ENCODE measurements at places on chromosomes 13 and 19.

GRCh38 chr19:6687114-6687513 lies 17.2 kb upstream of the TNFSF14 start:
- no peak for DNase-seq

DNA sequence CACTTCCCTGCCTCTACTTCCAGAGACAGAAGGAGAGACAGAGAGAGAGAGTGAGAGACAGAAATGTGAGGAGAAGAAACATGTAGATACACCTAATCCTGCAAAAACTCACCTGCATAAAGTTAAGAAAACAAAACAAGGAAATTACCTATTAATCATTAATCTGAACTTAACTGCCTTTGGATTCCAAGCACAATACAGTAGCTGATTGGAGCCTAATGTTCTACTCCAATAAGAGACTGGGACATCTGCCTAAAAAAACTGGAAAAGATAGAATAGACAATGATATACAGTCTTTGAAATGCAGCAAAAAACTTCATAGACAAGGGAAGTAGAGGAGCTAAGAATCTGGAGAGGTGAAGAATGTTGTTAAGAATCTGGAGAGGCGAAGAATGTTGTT lies 910.2 kb upstream of the SLC10A2 start:
- no peak for DNase-seq

- DNase-seq, result no peak
These were observed 9.8 kb downstream of the PRX start for GRCh38 chr19:40403262-40403984.

- no peak for DNase-seq
These were observed 6.3 kb downstream of the TTYH1 start for GRCh38 chr19:54421521-54421920.

DNA sequence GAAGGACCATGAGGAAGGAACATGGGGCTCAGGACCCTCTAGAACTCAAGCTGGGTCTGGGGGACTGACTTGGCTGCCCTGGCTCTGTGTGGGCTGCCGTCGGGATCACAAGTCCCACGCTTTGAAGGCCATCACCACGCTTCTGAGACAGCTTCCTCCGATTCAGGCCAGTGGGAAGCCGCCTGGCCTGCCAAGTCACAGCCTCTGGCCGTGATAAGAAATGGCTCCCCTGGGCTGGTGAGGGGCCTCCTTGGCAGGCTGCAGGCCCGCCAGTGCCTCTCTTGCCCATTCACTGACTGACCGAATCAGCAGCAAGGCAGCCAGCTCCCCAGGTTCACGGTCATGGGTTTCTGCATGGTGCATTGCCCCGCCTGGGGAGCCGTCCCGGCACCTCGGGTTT lies 48.8 kb downstream of the COMP start:
- DNase-seq, result no peak

DNA sequence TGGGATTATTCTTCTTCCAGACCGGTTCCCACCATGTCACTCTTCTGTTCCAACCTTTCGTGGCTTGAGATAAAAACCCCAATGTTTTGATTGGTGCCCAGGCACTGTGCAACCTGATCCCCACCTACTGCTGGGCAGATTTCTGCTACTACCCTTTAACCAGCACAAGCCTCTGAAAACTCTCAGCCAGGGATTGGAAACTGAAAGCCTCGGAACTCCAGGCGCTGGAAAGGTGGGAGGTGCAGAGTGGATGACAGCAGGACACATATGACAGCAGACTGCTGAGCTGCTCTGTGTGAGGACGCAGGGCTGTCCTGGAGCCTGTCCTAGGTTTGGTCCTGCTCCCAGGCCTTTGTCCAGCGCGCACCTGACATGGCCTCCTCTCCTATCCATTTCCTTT lies 68.5 kb upstream of the GTF3A start:
- DNase-seq, result no peak

Data from NCI-H187 treated with DMSO at 0.1 percent for 48 hours (cell line).